ENCODE measurements at places on chromosomes 7 and 10.

DNA sequence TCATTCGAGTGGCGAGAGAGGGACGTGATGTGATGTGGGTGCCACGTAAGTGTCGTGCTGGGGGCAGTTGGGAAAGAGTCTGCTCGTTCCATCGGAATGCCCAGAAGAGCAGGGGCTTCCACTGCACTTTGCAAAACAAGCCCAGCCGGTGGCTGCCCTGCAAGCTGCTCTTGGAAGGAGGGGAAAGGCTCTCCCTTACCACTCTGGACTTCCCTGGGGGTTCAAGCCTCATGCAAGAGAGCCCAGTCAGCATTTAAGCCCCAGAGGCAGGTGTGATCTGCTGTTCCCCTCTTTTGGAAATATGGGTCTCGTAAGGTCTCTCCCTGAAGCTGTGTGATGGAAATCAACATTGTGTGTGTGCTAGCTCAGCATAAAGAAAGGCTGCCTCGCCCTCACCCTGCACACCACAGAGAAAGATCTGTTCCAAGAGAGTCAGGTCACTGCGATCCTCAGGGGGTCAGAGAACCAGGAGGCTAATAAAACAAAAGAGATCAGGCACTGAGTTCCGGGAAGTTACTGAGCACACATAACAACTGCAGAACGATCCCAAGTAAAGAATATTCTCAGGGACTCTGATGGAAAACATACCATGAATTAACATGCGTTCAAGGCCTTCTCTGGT lies 212.5 kb downstream of the ADAM12 start:
- no peak for DNase-seq

DNA sequence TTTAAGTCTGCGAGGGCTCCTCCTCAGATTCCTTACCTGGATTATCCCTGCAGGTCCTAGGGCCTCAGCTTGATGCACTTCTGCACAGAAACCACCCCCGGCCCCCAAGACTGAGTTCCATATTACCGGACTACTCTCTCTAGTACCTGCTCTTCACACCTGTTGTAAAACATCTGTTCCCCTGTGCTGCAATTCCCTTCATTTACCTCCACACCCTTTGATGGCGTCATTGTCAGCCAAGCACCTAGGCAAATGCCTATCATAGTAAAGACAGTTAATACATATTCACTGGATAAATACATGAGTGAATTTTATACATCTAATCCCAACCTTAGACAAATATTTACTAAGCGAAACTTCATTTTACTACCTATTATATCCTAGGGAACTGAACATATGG lies 275.5 kb downstream of the PLXDC2 start:
- DNase-seq: no peak

DNA sequence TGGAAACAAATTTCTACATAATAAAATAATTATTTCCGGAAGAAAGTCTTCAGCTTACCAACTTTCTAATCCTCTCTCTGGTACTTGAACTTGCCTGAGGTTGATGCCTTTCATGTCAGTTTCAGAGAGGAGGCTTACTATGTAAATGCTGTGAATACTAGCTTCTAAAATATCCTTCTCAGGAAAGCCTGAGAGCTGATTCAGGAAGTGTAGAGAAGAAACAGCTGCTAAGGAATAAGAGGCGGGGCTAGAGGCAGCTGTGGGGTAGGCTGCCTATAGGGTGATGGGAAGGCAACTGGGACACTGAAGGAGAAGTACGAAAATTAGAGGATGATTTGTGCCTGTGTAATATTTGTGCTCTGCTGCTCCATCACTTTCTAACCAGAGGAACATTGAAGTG lies 69.3 kb downstream of the AVL9 start:
- DNase-seq: no peak

DNA sequence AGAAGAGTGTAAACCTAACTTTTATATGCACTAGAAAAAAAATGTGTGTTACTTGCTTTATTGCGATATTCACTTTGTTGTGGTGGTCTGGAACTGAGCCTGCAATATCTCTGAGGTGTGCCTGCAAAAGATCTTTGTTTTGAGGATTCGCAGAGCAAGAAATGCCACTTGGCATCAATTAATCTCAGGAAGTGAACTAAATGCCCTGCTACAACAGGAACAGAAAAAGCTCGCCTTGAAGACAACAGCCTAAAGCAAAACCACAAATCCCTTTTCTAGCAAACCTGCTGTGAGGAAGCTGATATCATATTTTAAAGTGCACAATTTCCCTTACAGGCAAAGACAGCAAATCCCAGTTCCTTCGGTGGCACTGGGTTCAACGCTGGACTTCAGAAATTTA lies 675.8 kb downstream of the KCNMA1 start:
- no peak for DNase-seq
